HCEC 1CT (cell line): ENCODE measurements at places on chromosomes 2 and 18.

DNA sequence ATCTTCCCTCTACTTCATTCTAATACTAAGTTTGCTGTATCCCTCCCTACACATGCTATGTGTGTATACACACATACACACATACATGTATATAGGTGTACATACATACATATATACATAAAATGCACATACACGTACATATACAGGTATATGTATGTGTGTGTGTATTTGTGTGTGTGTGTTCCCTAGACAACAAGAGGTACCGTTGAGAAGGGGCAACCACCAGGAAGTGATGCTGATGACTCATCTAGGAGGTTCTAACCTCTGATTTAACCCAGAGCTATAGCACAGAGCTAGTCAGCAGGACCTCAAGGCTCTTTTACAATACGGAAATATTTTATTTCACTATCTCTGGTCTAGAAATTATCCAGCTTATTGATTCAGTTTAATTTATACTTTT, 139.2 kb downstream of the LAMA3 start:
- peak; percentile 82 for DNase-seq

- DNase-seq = peak; percentile 19
These were observed 46.4 kb upstream of the MRPL33 start for GRCh38 chr2:27724905-27725701.

DNA sequence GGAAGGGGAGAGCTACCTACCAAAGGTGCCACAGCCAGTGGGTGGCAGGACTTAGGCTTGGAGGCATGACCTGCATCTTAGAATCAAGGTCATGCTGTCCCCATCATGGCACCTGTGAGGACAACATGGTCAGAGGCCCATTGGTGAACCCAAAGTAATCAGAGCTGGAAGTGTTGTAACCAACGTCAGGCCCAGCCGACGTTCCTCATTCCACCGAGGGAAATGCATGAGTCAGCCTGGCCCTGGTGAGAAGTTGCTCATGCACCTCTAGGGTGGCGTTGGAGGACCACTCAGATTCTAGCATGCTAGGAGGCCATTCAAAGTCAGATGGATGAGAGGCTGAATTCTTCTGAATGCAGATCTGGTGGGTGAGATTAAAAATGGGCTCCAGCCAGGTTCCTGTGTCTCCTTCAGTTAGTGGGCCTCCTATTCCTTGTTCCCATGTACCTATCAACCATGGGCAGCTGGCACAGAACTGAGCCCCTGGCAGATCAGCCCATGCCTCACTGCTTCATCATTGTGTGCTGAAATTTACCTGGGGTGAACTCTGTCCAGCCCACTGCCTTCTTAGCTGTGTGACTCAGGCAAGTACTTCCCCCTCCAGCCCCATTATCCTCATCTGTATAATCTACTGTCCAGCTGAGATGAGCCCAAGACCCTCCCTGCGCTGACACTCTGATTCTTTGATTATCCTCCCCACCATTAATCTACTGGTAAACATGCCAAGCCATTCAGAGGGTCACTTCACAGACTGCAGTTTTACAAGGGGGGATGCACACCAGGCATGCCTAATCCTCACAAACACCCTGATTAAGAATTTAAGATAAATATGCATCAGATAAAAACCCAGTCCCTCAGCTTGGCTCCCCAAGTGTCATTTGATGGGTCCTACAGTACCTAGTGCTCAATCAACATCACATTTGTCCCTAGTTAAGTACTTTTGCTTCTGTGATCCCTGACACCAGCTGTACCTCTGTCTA, 14.0 kb downstream of the SLC14A2 start:
- peak; percentile 29 for DNase-seq

- no peak for DNase-seq
These were observed 1.1 kb upstream of the SLC66A2 start for GRCh38 chr18:79952456-79952995.

- no peak for DNase-seq
These were observed 76.5 kb downstream of the SDC1 start for GRCh38 chr2:20148426-20148922.

DNA sequence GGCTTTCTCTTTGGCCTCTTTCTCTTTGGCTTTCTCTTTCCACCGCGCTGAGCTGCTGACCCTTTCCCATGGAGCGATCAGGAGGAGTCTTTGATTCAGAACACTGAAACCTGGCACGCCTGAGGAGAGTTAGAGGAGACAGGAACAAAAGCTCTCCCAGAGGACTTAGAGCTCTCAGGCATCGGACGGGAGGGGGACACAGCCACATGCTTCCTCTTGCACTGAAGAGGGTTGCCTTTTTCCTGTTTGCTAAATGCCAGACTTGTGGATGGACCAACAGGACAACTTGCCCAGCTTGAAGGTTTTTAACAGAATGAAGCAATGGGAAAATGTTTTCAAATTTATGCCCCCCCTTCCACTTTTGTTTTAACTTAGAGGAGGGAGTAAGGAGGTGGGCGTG, 3.6 kb upstream of the PTPN18 start:
- DNase-seq = no peak

DNA sequence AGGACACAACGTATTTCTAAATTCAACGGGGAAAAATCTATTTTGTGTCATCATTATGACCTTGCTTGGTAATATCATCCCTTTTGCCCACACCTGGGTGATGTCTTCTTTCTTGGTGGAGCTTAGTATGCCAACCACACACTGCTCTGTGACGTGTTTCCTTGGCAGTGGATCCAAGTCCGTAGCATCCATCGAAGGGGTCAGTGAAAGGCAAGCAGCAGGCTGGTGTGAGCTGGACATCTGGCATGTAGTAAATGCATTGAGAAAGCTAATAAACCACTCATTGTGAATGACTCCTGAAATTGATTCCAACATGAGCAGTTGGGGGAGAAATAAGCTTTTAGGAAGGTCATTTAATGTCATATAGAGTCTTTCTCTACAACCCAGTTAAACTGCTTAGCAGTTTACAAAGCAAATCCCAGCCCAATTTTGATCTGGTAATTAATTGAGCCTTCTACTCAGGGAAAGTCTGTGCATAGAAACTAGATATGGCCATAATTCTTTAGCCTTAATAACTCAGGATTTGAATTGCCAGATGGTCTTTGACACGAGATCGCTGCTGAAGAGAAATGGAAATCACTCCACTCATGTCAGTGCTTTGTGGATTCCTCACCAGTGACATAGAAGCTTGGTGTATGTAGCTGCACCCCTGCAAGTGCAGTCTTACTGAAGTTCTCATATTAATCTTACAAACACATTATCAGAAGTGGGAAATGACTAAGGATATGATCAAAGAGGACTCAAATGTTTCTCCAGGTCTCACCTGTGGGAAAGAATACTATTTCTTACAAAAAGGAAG, 494.8 kb downstream of the CMPK2 start:
- DNase-seq = no peak

GRCh38 chr2:139165041-139165440, 384.9 kb upstream of the NXPH2 start:
- DNase-seq = no peak

DNA sequence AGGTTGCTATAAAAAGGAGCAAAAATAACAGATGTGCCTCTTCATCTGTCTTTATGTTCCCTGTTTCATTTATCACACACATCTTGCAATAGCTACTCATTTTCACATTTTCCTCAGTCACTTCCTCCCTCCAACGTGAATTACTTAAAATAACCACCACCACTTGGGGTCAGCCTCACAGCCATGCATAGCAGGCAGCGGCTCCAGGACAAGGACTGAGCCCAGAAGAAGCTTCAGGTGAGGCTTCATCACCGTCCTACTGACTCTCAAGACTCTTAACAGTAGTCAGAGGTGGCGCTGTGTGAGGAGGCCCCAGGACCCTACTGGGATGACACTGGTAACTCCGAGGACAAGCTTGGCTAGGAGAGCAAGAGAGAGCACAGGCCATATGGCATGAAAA, 15.5 kb upstream of the ST8SIA5 start:
- peak; percentile 8 for DNase-seq

DNA sequence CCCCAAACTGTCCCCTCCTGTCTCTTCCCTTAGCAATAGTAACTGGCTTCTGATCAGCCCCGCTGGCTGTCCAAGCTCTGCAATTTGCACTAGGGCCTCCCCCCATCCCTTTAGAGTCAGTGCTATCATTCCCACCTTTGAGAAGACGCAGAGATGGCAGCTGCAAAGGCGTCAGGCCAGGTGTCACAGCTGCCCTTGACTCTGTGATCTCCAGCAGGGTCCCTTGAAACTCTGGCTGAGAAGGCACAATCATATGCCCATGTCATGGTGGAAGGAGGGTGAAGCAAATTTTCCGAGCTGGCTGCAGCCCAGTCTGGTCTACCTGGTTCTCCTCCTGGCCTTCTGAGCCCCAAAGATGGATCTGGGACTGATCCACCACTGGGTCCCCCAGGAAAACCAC, 49.2 kb upstream of the TEX51 start:
- DNase-seq = no peak

DNA sequence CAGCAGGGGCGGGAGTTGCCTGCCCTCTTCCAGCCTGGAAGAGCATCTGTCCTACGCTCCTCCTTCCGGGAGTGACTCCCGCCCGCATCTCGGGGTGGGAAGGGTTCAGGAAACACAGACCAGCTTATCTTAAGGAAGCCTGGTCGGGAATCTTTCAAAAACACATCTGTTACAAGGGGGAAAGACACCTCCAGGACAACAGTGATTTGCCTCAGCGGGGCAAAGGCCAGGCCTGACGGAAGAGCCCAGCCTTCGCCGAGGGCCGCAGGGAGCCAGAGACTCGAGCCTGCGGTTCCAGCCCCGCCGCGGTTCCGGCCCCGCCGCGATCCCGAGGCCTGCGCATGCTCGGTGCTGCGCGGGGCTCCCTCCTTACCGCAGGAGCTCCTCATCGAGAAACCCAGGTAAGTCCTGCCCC, 38.1 kb upstream of the TGIF1 start:
- DNase-seq = no peak

DNA sequence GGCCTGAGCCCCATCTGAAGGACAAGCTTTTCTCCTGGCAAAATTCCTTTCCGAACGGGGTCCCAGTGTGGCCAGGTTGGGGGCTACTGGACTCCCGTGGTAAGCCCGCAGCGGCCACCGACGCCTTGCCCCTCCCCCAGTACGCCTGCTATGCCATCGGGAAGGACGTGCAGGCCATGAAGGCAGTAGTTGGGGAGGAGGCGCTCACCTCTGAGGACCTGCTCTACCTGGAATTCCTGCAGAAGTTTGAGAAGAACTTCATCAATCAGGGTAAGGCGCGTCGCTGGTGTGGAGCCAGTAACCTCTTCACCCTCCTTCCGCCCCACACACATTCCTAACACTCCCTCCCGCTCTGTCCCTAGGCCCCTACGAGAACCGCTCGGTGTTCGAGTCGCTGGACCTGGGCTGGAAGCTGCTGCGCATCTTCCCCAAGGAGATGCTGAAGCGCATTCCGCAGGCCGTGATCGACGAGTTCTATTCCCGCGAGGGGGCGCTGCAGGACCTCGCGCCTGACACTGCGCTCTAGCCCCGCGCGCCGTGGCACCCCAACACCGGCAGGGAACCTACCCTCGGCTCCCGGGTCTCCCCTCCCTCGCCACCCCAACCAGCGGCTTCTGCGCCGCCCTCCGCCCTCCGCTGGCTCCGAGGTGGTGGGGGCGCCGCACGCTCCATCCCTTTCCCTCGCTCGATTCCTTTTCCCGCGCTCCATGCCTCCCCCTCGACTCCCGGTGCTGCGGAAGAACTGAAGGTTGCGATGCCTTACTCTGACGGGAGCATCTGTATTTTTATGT, 13.6 kb upstream of the ANKRD53 start:
- DNase-seq = peak; percentile 65

DNA sequence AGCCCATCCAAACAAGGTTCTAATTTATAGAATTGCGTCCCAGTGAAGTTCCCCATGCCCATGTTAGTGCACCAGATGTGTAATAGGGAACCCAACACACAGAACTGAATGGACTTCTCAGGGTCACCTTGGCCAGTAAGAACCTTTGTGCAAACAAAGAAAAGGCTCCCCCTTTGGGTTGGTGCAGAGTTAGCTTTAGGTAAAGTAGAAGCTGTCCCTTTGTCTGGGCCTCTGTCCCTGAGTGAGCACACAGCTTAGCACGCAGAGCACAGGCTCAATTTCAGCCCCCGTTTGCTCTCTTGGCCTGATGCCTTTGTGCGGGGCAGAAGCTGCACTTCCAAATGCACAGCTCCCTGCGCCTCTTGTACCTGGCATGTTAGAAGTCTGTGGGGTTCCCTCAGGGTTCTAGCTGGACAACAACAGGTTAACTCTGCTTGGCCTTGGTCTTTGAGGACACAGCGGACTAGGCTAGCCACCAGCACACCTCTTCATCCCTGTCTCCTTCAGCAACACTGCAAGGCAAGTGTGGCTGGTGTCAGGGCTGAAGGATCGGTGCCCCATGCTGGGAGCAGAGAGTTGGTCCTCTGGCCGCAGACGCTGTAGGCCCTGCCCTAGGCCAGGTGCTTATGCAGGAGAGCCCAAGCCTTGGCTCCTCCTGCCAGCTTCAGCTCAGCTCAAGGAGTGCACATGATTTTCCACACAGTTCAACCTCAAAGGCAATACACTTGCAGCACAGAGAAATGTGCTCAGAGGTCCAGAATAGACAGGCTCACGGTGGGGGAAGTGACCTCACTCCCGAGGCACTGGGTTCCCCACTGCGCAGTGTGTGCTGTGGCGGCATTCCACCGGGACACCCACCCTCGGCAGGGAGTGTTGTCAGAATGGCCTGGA, 73.3 kb upstream of the FOSL2 start:
- DNase-seq = no peak

- no peak for DNase-seq
These were observed 182.6 kb downstream of the SH3BP4 start for GRCh38 chr2:235134420-235134819.

DNA sequence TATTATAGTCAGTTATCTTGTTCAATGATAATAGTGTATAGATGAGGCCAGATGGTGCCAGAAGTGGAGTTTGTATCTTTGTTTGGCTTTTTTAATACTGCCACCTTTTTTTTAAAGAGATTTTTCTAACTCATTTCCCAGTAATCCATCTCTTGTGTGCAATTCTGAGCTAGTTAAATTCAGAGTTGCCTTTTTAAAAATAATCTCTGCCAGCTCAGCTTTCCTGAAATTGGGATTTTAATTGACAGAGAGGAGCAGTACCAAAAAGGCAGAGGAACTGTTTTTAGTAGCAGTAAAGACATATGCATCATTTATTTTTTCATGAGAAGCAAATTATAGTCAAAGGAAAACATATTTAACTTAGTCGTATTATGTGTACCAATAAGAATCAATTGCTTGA, 185.3 kb downstream of the MYO1B start:
- no peak for DNase-seq

GRCh38 chr2:22993250-22993649, 391.7 kb upstream of the KLHL29 start:
- DNase-seq = no peak

DNA sequence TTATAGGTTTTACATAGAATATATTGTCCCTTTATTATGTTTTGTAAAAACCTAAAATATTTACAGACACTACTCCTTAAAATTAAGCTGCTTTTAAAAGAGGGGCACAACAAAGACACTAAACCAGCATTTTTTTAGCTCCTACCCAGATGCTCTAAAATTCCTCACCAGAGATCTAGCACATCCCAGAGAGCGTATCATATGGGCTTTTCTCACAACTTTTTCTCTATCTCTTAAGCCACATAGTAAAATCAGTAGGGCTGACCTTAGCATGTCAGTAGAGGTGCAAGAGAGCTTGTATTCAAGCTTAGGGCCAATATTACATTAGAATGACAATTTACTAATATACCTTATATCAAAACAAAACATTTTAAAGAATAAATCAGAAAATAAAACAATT, 216.3 kb downstream of the TMX3 start:
- no peak for DNase-seq

- DNase-seq = no peak
These were observed 116.3 kb downstream of the DHRS9 start for GRCh38 chr2:169185711-169186110.
